ENCODE measurements at places on chromosomes 2 and 18.

- DNase-seq = peak; percentile 18
These were observed 328.2 kb upstream of the COL3A1 start for GRCh38 chr2:188645986-188646385.

DNA sequence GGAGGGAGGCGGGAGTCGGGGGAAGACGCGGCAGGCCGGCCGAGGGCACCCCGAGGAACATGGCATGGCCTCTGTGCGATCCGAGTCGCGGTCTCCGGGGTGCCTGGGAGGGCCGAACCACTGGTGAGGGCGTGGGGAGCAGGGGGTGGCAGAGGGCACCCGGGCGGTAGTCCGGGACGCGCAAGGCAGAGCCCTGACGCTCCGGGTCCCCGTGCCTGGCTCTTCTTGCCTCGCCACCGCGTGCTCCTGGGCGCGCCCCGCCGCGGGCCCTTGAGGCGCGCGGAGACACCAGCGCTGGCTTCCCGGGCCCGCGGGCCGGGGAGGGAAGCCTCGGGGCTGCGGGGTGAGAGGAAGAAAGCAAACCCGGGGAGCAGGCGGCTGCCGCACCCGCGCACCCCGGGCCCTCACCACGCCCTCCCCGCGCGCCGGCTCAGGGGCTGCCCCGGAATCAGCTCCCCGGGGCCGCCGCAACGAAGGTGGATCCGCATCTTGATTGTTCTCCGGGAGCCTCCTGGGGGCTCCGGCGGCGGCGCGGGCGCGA lies 4.3 kb downstream of the SOX11 start:
- peak; percentile 9 for DNase-seq

DNA sequence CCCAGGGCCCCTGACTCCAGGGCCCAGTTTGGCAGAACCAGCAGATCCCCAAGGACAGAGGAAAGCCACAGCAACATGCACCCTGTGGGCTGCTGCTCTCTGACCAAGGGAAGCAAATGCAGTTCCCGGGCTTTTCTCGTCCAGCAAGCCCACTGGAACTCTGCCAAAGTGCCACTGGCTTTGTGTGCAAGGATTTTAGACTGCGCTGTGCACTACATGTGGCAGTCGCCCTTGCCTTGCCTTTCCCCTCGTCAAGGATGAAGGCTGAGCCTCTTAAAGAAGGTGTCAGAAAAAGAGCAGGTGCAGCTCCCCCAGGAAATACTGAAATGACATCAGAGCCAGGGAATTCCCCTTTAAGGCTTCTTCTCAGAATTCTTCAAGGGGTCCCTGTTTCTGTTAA lies 199.2 kb downstream of the TFCP2L1 start:
- DNase-seq = no peak

DNA sequence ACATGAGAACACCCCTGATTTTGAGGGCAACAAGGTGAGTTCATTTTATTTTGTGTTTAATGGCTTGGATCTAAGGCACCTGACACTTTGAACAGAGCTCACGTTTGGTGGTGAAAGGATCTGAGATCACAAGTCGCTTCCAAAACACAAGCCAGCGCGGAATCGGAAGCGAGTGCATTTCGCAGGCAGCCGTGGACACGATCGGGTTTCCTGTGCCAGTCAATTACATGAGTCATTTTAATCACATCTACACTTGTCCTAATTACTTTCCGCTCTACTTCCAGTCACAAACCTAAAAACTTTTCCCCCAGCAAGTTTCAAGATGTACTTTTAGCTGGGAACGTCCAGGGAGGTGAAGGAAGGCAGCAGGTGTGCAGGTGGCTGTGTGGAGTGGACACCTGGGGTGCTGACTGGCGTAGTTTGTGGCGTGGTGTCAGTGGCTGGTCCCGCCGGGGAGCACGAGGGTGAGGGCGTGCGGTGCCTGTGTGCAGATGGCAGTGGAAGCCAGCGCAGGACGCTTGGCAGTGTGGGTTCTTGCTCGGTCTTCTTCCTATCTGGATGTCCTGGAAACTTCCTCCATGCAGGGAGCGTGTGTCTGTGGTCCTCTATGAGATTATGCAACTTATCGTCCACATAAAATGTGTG lies 75.6 kb downstream of the DCDC2C start:
- no peak for DNase-seq

- DNase-seq = no peak
These were observed 137.7 kb downstream of the ABCA12 start for GRCh38 chr2:215000721-215001120.

DNA sequence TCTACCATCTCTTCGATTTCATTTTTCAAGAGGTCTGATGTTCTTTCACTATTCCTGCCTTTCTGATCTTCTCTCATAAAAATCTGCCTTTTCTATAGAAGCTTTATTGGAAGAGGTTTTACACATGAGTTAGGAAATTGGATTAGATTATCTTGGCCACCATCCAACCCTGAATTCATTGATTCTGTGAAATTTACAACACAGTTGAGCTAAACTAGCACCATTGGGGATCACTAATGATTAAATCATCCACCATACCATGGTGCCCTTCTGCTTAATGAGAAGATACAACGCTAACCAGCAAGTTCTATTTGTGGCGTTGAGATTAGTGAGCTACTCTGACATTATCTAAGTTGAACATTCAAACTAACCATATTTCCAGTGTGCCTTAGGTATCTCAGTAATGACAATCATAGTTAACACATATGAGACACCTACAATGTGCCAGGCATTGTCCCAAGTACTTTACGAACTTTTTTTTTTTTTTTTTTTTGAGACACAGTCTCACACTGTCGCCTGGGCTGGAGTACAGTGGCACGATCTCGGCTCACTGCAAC lies 17.3 kb upstream of the LBH start:
- no peak for DNase-seq

GRCh38 chr18:9082711-9083510 lies 19.6 kb upstream of the NDUFV2 start:
- DNase-seq = no peak

- no peak for DNase-seq
These were observed 15.0 kb downstream of the DTYMK start for GRCh38 chr2:241671457-241672240.

GRCh38 chr2:186903216-186903615 lies 54.2 kb upstream of the ZSWIM2 start:
- no peak for DNase-seq

DNA sequence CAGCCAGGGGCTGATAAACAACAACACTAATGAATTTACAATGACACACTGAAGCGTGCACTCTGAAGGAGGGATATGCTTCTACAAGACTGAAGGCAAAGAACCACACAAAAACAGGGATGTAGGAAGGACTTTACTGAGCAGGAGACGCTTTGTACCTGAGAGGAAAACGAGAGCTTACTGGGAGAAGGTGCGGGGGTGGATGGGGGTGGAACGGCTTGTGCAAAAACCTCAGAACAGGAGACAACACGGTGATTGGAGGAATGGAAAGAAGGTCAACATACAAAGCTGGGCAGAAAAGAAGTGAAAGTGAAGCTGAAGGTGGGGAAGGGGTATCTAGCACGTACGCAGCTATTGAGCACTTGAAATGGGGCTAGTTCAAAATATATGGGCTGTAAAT lies 93.1 kb downstream of the SLC8A1 start:
- no peak for DNase-seq

GRCh38 chr18:55400590-55401541 lies 187.1 kb downstream of the TCF4 start:
- no peak for DNase-seq

GRCh38 chr2:9230881-9231280 lies 24.3 kb downstream of the ASAP2 start:
- no peak for DNase-seq

GRCh38 chr2:127721311-127721977 lies 20.1 kb downstream of the SFT2D3 start:
- peak; percentile 40 for DNase-seq

DNA sequence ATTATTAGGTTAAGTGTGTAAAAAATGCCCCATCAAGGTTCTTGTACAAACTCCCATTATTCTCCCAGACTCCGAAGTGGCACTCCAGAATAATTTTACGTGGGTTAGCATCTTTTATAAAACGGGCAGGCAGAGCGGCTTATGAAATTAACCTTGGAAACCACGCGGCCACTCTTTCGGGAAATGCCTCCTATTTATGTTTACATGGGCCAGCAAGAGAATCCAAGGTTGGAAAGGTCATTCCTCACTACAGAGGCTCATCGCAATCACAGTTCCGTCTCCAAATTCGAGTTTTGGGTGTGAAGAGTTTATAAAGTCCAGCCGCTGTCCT lies 1.2 kb upstream of the IMPA2 start:
- DNase-seq = no peak

GRCh38 chr2:173830170-173830569 lies 135.0 kb downstream of the SP3 start:
- no peak for DNase-seq

GRCh38 chr2:68916226-68916625 lies 36.5 kb downstream of the GKN2 start:
- no peak for DNase-seq

- peak; percentile 45 for DNase-seq
These were observed 88.5 kb downstream of the SH3RF3 start for GRCh38 chr2:109217362-109218086.

DNA sequence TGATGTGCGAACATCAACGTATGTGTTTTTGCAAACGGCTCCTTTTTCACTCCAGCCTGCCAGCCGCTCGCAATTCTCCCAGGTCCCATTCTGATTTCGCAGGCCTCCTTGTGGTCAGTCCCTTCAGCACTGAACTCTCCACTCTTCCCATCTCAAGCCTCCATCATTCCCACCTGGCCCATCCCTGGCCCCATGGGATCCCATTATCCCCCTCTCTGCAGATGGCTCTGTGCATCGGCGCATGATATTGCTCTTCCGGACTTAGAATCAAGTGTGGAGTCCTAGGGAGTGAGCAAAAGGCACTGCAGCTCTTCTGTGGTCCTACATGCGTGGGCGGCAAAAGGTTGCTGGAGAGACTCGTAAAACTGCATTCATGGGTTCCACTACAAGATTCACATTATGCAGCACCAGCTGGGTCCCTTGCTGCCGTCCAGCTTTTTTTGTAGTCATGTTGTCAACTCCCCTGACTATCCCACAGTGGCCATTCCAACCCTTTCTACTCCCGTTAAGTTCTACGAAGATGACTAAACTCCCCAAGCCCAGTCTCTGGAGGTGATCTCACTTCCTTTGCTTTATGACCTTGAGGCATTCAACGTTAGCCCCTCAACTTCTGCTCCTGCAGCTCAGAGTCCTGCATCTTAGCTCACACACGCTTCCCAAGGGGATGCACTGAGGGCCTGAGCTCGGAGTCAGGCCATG lies 125.3 kb upstream of the NRP2 start:
- no peak for DNase-seq

DNA sequence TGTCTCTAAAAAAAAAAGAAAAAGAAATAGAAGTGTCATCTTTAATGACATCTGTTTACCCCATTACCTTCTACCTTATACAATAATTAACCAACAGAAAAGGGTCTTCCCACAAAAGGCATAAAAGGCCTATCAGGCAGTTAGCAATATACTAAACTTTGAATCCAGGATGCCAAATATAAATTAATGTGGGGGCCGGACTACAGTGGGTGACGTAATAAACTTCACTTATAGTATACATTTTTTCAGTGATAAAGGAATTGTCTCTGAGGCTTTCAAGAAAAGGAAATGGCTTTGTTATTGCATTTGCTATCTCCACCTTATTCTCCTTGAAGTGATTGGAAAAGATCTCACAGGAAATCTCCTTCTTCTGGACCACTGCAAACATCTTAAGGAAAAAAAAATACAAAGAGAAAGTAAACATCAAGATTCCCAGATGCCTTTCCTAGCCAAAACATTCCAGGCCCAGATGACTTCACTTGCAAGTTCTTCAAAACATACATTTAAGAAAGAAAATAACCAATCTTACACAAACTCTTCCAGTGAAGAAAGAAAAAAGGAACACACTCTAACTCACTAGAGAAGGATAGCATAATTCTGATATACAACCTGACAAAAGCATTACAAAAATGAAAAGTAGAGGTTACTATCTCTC lies 126.2 kb upstream of the CAB39 start:
- DNase-seq = no peak

DNA sequence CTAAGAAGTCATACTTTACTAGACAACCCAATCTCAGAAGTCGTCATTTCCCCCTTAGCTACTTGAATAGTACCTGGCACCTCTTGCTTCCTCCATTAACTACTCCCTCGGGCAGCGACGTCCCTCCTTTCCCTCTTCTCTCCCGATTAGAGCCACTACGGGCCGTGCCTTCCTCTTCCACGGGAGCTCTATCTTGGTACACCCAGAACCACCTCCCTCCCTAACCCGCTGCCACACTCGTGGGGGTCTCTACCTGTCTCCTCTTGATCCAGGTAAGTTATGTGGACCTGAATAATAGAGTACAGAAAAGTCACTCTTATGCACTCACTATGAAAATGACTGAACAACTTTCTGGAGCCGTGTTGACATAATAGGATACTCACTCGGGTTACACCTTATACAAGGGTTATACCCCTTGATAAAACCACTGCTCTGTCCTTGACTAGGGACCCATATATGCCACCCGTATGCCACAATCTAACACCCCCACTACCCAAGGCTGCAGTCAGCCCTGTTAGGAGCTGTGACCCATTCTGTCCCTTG lies 595 bp upstream of the HDHD2 start:
- DNase-seq = peak; percentile 5

DNA sequence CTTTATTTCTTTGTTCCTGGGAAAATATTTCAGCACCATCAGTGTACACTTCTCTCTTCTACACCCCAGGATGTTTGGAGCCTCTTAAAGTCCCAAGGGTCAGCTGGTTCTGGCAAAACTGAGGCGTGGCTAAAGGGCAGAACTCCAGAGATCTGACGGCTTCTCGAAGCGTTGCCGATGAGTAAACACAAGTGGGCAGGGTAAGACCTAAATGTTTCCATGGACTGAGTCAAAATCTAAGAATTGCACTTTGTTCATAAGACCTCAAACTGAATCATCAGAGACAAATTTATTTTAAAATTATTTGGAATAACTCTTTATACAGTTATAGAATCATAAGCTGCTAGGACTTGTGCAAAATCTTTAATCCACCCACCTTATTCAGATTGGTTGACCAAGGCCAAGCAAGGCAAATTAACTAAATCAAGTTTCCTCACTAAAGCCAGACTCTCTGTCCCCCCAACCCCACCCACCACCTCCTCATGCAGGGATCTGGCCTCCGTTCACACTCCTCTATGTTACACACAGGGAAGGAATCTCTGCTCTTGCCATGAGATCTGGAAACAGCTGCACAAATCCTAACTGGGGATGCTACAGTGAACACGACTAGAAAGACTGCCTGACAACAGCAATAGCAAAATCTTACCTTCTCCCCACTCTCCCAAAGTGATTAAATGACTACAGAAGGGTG lies 342.6 kb upstream of the KLHL29 start:
- no peak for DNase-seq

- peak; percentile 65 for DNase-seq
These were observed 57.9 kb upstream of the MSH2 start for GRCh38 chr2:47344890-47345589.

- DNase-seq = no peak
These were observed 210.3 kb upstream of the SMAD2 start for GRCh38 chr18:48140731-48141130.

GRCh38 chr2:130963196-130963848 lies 126.6 kb downstream of the ARHGEF4 start:
- DNase-seq = no peak
